ENCODE measurements at places on chromosomes 6 and 20.

- DNase-seq: peak; percentile 34
These were observed 89.2 kb upstream of the BACH2 start for GRCh38 chr6:90385759-90386313.

DNA sequence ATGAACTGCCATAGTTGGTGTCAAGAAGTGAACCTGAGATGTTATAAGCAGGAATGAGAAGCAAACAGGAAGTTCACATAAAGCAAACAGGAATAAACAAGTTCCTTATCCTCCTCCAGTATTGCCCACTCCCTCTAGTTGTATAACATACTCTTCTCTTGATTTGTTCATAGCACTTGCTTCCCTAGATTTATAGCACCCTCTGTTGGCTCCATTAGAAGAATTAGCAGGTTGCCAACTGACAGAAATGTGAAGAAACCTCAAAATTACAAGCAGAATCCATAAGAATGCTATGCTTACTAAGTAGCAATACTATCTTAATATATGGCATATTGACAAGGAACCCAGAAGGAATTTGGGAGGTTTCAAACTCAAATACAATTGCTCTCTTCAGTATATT lies 195.4 kb downstream of the TBX18 start:
- DNase-seq: peak; percentile 25

GRCh38 chr6:112701201-112701600 lies 354.1 kb downstream of the RFPL4B start:
- DNase-seq: no peak

DNA sequence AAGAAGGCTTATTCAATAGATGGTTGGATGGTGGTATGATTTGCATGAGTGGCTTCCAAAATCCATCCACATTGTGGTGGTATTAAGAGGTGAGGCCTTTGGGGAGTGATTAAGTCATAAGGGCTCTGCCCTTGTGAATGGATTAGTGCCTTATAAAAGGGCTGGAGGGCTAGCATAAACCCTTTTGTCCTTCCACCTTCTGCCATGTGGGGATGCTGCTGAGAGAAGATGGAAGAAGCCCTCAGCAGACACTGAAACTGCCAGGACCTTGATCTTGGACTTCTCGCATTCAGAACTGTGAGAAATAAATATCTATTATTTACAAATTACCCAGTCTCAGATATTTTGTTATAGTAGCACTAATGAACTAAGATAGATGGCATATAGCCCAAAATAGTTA lies 27.8 kb upstream of the SRPK1 start:
- peak; percentile 34 for DNase-seq

GRCh38 chr6:109527989-109528388 lies 45.0 kb upstream of the ZBTB24 start:
- DNase-seq: peak; percentile 10

- DNase-seq: no peak
These were observed 165.4 kb upstream of the CITED2 start for GRCh38 chr6:139539852-139540251.

GRCh38 chr6:122714059-122714458 lies 65.5 kb upstream of the FABP7 start:
- no peak for DNase-seq

- DNase-seq: peak; percentile 77
These were observed 9.4 kb upstream of the AVP start for GRCh38 chr20:3093861-3094361.

GRCh38 chr6:168372889-168373288 lies 53.3 kb upstream of the DACT2 start:
- DNase-seq: no peak

GRCh38 chr6:158772172-158772571 lies 47.0 kb downstream of the EZR start:
- no peak for DNase-seq

DNA sequence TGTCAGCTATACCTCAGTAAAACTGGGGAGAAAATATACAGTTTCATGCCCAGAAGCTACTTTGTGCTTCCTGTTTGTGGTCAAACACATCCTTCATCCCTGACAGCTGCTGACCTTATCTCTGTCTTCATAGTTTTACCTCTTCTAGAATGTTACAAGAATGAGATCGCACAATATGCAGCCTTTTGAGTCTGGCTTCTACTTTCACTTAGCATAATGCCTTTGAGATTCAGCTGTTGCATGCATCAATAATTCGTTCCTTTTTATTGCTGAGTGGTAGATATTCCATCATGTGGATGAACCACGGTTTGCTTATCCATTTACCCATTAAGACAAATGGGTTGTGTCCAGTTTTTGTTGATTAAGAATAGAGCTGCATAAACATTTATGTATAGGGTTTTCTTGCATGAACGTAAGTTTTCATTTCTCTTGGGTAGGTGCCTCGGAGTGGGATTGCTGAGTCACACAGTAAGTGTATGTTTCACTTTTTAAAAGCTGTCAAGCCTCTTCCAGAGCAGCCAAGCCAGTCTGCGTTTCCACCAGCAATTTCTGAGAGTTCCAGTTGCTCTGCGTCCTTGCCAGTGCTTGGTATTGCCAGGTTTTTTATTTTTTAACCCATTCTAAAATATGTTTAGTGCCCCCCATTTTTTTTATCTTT lies 86.6 kb upstream of the PAX1 start:
- DNase-seq: peak; percentile 5

- no peak for DNase-seq
These were observed 394.8 kb downstream of the DHX35 start for GRCh38 chr20:39356908-39357307.

DNA sequence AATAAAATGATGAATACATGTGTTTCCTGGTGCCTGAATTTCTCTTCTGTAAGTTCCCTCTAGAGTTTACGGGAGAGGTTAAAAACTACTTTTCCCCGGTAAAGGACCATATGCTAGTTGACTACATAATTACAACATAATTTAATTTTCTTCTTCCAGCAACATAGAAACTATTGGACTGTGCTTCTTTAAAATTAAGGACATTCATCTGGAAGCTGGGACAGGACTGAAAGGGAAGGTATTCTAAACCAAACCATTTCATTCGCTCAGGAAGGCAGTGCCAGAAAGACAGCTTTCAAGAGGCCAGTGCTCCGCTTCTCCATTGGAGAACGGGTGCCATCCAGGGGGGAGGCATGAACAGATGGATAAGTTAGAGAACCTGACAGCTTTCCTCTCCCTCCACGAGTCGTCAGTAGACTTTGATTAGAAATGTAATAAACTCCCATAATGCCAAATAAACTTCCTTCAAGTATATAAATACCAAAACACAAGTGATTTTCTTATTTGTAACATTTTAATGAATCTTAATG lies 458.0 kb upstream of the SOX4 start:
- no peak for DNase-seq

DNA sequence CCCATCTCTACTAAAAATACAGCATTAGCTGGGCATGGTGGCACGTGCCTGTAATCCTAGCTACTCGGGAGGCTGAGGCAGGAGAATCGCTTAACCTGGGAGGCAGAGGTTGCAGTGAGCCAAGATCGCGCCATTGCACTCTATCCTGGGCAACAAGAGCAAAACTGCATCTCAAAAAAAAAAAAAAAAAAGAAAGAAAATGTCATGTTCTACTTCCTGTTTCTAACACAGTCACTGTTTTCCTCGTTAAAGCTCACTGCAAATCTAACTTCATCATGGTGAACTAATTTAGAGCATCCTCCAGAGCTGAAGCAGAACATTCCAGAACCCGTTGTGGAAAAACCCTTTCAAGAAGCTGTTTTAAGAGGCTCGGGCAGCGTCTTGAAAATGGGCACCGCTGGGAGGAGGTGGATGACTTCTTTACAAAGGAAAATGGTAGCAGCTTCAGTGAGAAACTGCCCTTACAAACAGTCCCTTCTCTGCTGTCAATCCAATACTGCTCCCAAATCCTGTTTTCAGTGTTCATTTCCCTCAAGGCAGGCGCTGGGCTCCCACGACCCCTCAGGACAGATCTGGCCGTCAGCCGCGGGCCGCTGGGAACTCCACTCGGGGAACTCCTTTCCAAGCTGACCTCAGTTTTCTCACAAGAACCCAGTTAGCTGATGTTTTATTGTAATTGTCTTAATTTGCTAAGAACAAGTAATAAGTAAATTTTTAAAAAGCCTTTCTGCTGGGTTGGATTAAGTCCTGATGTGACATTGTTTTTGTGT lies 12.5 kb downstream of the CTSZ start:
- no peak for DNase-seq

DNA sequence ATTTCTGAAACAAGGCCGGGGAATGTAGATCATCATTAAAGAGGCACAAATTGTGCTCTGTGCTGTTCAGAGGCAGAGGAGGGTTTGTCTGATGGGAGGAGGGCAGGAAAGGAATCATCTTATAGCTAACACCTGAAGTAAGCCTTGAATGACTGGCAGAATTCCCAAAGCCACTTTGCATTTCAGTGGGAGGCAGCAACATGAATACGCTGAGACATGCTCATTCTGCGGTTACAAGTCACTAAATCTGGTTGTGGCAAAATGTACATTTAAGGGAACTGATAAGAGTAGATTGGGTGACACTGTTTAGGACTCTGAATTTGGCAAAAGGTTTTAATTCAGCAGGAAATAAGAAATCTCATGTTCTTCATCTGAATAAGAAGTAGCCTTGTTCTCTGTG lies 4.4 kb upstream of the COL19A1 start:
- DNase-seq: no peak

DNA sequence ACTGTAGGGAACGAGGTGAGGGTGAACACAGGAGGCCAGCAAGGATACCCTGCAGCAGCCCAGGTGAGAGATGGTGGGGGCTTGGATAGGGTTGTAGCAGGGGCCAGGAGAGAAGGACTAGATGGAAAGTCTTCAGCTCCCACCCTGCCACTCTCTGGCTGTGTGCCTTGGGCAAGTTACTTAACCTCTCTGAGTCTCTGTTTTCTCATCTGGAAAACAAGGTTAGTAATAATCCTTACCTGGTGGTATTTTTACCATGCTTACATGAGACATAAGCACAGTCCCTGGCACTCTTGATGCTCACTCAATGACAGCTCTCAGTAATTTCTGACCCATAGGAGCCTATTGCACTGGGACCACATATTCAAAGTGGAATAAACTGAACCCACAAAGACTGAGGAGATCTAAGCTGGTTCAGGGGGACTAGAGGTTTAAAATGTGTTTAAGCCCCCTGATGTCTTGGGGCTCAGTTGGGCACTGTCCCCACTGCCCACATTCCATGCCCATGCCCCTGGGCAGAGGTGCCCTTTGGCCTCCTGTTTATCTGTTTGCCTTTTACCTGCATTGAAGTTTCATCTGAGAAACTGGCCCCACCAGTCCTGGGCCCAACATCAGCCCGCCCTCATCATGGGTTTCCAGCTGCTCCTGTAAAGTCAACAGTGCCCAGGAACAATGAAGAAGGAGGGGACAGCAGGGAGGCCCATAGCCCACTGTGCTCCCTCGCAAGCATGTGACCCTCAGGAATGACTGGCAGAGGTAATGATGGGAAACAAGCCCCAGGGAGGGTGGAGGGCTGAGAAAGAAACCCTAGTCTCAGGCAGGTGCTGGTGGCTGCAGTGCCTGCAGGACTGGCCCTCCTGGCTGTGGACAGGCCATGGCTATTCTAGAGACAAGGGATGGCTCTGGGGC lies 104.0 kb downstream of the VEGFA start:
- DNase-seq: no peak

DNA sequence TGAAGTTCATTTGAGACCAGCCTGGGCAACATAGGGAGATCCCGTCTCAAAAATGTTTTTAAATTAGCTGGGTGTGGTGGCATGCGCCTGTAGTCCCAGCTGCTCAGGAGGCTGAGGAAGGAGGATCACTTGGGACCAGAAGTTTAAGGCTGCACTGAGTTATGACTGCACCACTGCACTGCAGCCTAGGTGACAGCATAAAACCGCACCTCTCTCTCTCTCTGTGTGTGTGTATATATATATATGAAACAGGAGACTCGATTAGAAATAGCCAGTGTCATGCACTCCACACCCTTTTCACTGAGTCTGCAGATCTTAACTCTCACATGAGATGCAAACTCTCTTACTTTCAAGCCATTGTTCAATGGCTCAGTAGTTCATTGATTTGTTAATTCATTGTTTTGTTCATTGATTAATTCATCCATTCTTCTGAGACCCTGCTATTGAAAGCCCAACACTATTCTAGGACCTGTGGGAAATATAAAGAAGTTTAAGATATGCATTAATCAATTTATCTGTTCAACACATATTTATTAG lies 52.4 kb upstream of the MRPS10 start:
- no peak for DNase-seq

- DNase-seq: no peak
These were observed 171.5 kb upstream of the RIPOR2 start for GRCh38 chr6:25107218-25107617.

GRCh38 chr6:158565122-158565429 lies 5.2 kb downstream of the TMEM181 start:
- DNase-seq: no peak

- DNase-seq: no peak
These were observed 69.3 kb upstream of the SRSF6 start for GRCh38 chr20:43388268-43389002.

DNA sequence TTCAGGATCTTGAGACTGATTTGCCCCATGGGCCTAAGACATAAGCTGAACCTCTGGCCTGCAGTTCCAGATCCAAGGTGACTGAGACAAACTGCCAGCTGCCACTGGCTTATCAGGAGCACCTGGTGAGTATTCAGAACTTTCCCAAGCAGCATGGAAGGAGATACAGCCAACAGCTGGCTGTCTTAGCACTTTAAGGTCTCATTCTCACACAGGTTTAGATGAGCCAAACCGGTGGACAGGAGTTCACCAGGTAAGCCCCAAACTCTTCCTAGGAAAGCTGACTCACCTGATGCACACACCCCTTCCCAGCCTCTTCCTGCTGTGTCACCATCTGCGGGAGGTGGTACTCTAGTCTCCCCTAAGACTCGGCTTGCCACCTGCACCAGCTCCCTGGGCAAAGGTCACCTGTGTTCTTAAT lies at the start of gene BANF2:
BANF2 (plus strand) TSS at position 36 of the 421 bp plus-strand sequence. CDS start 25,060 bp downstream, outside the sequence.
- DNase-seq: no peak

DNA sequence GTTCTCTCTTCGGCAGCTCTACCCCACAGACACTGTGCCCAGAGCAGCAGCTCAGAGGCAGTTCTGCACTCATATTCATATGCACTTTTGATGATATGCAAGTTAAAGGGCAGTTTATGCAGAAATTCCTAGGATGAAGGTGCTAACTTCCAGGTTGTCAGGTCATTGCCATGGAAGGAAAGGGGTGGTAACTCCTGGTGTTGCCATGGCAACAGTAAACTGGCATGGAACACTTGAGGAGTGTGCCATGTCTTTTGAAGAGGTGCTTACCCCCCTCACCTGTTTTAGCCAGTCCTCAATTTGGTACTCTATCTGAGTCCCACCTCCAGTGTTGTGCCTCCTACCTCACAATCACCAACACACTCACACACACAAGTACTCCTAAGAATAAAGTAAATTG lies 539.4 kb upstream of the BTBD3 start:
- no peak for DNase-seq

GRCh38 chr6:85078058-85078457 lies 313.7 kb upstream of the TBX18 start:
- DNase-seq: no peak

- no peak for DNase-seq
These were observed 23.8 kb upstream of the TAF8 start for GRCh38 chr6:42026540-42026939.

DNA sequence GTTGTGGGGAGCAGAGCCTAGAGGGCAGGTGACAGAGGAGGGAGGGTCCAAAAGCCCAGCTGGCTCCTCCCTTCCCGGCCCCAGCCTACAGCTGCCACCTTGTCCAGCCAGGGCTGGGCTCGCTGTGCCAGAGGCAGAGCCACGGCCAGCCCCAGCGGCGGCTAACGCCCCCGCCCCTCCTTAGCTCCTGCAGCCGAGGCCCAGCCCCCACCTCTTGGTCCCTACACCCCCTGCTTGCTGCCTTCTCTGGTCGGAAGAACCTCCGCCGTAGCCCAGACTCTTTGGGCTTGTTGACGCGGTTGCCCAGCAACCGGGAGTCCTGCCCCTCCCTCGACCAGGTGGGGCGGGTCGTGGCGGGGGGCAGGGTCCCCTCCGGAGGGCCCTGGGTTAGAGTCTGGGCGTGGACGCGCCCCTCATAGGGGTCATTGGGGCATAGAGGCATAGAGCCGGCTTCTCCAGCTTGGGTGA lies 521 bp upstream of the LKAAEAR1 start:
- no peak for DNase-seq
